ENCODE measurements at places on chromosomes 16 and 17.

- no peak for ATAC-seq
Observed at GRCh38 chr17:83099086-83099555, 19.7 kb downstream of the METRNL start.

- ATAC-seq: no peak
Observed at GRCh38 chr17:34397265-34397664, 34.2 kb upstream of the CCL1 start.

GRCh38 chr16:49701789-49702494 lies 154.0 kb downstream of the ZNF423 start:
- peak; percentile 86 for ATAC-seq

- no peak for ATAC-seq
Observed at GRCh38 chr17:18224053-18224386, 1.4 kb upstream of the LLGL1 start.

GRCh38 chr16:80084614-80085013 lies 456.2 kb upstream of the DYNLRB2 start:
- ATAC-seq: peak; percentile 77

DNA sequence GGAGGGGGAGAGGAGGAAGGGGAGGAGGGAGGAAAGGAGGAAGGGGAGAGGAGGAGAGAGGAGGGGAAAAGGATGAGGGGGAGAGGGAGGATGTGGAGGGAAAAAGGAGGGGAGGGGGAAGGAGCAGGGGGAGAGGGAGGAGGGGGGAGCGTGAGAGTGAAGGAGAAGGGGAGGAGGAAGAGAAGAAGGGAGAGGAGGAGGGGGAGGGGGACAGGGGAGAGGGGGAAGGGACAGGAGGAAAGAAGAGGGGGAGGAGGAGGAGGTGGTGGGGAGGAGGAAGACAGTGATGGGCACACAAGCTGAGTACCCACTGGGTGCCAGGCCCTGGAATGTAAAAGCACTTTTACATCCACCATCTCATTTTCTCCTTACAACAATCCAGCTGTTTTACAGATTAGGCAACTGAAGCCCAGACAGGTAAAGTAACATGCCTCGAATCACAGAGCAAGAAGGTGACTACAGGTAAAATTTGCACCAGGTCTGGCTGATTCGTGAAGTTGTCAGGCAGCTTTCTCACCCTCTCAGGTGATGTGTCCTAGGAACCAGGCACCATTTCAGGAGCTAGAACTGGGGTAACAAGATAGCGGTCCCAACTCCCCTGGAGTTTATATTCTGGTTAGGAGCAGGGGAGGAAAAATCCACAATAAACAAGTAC lies 10.0 kb upstream of the LITAF start:
- no peak for ATAC-seq

- ATAC-seq: no peak
Observed at GRCh38 chr16:72134507-72134906, 37.4 kb downstream of the PMFBP1 start.

GRCh38 chr16:56353054-56353921 lies 72.1 kb downstream of the AMFR start:
- ATAC-seq: no peak

DNA sequence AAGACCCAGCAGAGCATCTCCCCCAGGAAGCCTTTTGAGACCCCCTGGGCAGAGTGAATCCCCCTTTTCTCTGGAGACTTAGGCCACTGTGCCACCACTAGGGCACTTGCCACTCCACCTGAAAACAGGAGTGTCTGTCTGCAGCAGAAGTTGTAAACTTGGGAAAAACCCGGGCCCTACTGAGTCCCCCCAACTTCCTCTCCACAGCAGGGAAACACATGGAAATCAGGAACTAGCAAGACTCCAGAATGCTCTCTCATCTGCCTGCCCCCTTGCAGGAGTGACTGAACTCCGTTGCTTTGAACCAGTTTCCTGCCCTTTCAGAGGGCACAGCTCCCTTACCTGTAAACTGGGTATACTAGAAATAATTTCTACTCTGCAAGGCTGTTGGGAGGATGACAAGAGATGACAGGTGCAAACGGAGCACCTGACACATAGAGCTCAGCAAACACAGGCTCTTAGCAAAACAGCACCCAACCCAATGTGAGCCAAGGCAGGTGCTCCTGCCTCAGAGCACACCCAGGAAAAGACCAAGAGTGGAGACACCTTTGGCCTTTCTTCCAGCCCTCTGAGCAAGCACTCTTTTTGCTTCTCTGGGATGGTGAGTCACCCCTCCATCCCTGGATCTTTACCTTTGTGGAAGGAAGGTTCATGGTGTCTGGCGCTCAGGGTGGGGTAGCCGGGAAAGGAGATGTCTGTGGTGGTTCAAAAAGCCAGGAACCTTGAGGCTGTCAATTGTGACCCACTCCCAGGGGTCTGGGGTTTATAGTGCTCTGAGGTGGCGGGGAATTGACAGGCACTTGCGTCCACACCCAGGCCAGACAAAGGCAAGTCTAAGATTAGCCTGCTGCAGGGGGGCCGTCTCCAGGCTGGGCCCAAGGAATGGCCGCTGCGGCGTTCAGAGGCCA lies at the start of gene HCRT:
HCRT (minus strand) TSS at position 740 of the 908 bp plus-strand sequence; CDS start at position 653, 87 bp downstream.
- ATAC-seq: no peak

DNA sequence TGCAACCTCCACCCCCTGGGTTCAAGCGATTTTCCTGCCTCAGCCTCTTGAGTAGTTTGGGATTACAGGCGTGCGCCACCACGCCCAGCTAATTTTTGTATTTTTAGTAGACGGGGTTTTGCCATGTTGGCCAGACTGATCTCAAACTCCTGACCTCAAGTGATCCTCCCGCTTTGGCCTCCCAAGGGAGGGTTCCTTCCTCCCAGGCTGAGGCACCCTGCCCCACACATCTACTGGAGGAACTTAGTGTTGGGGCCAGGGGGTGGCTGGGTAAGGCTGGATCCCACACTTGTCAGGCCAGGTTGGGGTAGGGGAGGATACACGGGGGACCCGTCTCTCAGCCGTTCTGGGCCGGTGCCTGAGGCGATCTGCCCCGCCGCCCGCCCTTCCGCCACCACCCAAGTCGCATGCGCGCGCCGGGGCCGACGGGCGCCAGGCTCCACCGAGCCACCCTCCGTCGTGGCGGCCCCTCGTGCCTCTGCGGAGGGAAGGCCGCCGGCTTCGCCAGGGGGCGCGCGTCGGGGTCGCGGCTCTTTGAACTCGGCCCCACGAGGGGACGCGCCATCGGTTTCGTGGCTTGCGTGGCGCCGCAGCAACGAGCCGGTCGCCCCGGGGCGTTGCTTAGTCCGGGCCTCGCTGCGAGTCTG lies 15.9 kb downstream of the GRB7 start:
- peak; percentile 52 for ATAC-seq

GRCh38 chr17:67717192-67717623 lies 528 bp upstream of the NOL11 start:
- no peak for ATAC-seq

GRCh38 chr16:65767125-65767524 lies 599.4 kb upstream of the CDH5 start:
- no peak for ATAC-seq

DNA sequence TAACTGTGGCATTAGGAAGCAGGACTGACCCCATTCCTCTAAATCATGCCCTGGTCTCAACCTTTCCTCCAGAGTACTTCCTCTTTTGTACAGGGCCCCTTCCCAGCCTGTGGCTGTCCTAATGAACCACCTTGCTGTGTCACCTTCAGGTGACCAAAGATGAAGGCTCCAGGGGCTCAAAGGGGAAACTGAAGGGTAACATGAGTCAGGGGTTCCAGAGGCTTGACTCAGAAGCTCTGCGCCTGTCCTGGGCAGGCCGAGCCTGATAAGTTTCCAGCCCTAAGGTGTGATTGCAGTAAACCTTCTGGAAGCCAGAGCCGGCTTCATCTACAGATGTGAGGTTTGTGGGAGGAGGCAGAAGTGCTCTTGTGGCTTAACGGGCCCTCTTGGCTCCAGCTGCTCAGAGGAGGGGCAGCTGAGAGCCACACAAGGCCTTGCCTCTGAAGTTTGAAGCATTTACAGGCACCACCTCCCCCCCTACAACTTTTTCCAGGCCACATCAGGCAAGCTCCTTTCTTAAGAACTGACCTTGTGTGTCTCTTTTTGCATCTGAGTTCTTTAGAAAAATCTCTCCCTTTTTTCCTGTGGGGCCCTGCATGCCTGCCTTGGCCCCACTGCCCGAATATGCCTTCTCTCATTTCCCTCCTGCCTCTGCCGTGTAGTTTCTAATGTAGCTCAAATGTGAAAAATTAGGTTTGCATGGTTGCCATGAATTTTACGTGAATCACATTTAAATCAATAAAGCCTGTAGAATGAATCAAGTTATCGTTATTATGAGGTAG lies 149.9 kb downstream of the CLEC16A start:
- no peak for ATAC-seq

DNA sequence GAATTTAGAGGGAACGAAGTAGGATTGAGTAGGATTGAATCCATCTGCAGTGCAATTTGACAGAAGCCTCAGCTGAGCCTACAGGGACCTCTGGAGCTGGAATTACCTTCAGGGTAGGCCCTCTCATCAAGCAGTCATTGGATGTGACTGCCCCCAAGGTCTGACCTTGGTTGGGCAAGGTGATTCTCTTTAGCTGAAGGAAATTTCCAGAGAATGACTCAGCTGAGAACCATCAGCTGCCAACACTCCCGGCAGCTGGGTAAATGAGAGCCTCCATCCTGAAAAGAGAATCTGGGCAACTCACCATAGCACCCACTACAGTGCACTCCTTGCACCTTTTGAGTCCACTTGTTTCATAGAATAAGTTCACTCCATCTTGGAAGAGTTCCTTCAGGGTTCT lies 113.5 kb upstream of the MED13 start:
- no peak for ATAC-seq

DNA sequence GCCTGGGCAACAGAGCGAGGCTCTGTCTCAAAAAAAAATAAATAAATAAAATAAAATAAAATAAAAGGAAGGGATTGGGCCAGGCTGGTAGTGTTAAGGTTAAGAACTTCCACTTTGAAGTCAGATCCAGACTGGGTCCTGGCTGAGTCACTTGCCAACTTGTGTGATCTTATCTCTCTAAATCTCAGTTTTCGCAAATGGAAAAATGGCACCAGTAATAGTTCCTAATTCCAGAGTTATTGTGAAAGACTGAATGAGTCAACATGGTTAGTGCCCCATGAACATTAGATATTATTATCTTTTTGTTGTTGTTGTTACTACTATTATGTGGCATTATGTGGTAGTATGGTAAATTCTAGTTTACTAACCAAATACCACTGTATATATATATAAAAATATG lies 188.0 kb upstream of the AXIN2 start:
- ATAC-seq: no peak

DNA sequence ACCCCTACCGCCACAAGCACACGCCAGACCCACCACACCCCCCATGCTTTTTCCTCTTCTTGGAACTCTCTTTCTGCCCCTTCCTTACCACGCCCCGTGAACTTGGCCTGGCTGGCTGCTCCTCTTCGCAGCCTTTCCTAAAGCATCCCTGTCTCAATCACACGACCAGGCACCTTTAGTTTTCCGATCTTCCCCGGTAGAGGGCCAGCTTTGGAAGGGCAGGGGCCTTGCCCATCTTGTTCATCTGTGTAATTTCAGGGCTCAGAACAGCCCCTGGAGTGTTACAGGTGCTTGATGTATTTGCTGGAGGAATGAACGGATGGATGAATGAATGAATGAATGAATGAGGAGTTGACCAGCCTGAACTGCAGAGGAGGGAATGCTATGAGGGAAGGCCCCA lies 3.7 kb downstream of the SPPL2C start:
- ATAC-seq: no peak

DNA sequence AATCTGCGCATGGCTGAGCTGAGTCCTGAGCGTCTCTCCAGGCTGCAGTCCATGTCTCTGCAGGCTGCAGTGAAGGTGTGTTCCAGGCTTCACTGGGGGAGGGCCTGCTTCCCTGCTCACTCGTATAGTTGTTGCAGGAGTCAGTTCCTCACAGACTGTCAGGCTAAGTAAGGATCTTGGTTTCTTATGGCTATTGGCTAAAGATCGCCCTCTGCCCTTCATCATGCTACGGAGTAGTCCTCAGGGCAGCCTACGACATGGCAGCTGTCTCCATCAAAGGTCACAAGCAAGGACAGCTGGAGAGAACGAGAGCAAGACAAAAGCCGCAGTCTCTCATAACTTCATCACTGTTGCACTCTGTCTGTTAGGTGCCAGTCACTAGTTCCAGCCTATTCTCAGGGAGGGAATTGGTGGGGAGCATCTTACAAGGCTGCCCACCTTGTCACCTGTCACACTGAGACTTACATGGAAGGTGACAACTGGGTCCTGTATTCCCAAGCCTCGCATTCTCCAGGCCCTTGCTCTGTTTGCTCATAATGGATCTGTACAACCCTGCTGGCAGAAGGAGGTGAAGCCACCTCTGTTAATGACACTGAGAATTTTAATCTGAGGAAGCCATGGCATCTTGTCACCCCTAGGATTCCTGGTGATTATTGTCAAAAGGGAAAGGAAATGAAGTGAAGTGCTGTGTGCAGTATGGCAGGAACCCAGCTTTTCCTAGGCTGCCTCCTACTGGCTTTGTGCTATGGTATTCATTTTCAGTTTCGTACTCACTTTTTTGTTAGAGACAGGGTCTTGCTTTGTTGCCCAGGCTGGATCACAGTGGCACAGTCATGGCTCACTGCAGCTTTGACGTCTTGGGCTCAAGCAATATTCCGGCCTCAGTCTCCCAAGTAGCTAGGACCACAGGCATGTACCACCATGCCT lies 43.4 kb downstream of the MFSD11 start:
- ATAC-seq: no peak

DNA sequence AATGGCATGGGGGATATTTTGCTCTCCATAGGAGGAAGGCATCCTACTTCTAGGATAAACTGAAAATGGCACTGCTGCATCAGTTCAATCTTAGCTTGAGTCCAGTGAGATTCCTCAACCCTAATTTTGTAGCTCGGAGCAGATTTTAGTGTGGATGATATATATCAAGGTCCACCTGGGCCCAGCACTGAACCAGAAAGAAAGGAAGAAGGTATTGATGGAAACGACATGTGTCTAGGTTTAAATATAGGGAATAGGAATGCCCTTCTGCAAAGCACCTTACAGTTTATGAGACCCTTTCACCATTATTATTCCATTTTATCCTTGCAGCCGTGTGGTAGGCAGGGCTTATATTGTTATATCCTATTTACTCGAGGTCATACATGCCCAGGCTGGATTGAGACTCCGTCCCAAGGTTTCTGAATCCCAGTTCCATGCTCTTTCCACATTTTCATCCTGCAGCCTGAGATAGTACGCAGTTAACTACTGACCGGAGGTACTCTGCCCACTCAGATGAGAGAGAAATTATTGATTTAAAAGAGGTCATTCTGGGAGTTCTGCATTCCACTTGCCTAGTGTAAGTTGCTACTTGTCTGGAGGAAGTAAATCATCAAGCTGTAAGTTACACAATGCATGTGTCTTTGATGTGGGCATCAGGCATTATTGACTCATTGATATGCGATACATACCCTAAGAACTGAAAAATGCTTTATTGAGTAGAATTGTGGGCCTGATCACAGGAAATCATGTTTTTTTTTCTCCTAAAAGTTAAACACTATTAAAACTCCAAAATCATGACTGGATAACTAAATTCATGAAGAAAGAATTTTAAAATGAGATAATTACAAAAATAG lies 10.1 kb downstream of the KRT39 start:
- no peak for ATAC-seq

- no peak for ATAC-seq
Observed at GRCh38 chr17:47802341-47803022, 19.1 kb downstream of the OSBPL7 start.
